CD4-positive, alpha-beta T cell treated with Interleukin-6 at 100 ng/mL for 8 hours (primary cell): ENCODE measurements at places on chromosomes 4 and X.

DNA sequence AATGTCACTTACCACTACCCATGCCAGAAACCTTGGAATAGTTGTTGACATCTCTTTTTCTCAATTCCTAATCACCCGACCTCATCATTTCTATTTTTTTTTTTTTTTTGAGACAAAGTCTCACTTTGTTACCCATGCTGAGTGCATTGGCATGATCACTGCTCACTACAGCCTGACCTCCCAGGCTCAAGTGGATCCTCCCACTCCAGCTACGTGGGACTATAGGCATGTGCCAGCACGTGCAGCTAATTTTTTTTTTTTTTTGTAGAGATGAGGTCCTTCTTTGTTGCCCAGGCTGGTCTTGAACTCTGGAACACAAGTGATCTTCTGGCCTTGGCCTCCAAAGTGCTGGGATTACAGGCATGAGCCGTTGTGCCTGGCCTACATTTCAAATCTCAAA lies 12.0 kb downstream of the KDM6A start:
- DNase-seq = no peak

- DNase-seq = no peak
Measured at GRCh38 chr4:174156239-174156826, 127.1 kb downstream of the FBXO8 start.

DNA sequence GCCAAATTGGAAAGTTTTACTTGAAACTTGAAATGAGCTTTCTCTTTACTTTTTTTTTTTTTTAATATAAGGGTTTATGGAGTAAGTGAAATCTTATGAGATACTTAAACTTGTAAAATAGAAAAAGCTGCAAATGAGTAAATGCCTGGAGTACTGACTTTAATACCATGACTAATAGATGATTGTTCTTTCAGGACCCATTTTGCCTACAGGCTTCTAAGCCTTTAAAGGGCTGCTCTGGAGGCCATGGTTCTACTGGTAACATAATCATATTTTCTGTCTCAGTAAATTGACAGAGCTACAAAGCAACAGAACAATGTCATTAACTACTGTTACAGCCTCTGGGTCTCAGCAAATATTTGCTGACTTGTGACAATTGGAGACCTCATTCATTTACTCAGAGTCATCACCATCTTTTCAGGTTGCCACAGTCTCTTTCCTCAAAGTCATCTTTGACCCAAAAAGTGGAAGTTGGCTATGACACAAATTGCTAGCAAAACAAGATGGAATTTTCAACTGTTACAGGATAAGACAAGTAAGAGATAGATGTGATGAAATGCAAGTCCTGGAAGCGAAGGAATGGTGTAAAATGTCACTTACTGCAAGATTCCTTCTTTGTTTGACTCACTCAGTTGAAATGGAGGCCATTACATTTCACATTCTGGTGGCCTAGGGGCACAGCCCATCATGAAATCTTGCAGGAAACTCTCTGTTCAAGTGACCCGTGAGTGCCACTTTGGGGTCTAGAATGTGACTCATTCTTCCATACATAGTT lies 132.7 kb downstream of the BTC start:
- DNase-seq = no peak

DNA sequence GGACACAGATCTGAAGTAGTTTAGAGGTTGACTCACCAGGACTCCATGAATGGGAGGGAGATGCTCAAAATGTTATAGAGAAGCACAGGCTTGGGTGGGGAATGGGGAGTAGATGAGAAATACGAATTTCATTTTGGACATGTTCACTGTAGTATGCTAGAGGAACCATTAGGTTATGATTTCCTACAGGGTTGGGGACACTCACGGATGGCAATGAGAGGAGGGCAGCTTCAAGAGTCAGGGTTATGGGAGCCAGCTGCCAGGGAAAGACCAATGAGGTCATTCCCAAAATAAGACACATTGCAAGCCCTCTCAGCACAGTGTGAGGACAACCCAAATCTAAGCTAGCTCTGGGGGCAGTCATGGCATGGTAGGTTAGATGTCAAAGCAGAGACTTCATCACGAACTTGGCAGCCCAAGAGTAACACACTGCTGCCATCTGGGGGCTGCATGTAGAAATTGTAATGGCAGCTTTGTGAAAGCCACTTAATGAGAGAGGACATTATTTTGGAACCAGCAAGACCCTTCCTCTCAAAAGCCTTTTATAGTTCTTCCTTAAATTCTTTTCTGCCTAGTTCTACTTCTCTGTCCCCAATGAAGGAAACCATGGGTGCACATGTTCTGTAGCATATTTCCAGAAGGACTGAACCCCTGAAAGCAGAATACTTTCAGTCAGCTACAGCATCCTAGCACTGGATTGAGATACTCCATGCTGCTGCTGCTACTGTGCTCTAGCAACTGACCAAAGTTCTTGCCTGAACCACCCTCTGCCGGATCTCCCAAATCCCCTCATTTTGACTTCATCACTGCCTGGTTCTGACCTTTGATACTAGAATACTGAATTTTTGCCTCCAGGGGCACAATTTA lies 16.2 kb upstream of the ZCCHC12 start:
- no peak for DNase-seq

GRCh38 chrX:5431823-5432222 lies 796.8 kb downstream of the NLGN4X start:
- DNase-seq = no peak

DNA sequence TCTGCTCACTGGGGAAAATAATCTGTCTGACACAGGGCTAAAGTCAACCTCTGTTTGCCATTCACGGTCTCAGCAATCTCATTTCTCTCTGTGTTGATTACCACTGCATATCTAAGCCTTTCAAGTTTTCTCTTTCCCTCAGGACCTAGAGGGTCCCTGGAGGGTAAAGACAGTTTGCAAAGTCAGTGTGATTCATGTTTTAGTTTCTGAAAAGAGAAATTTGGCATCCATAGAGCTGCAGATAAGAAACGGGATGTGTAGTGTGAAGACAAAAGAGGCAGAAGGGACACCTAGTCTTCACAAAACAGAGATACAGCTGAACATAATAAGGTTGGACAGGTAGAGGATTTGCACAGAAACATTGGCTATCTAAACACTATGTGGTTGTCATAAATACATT lies 34.5 kb upstream of the KDR start:
- no peak for DNase-seq

DNA sequence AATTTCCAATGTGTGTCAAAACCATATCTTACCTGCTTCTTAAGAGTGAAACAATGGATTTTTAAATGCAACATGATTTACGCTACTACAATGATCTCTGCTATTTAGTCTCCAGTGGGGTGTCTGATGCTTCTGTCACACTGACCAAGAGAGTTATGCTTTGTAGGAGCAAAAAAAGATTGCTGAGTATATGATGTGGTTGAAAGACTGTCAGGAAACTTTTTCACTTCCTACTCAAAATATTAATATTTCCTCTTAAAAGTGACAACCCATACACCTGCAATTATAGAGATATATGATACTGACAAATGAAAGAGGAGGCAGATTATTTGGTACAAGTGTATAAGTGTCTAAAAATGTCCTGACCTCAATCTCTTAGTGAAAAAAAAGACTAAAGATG lies 105.2 kb upstream of the BMP3 start:
- DNase-seq = no peak

GRCh38 chr4:100828986-100829685 lies 311.3 kb upstream of the EMCN start:
- no peak for DNase-seq

GRCh38 chr4:68831642-68832041 lies 15.8 kb downstream of the UGT2B10 start:
- DNase-seq = no peak

DNA sequence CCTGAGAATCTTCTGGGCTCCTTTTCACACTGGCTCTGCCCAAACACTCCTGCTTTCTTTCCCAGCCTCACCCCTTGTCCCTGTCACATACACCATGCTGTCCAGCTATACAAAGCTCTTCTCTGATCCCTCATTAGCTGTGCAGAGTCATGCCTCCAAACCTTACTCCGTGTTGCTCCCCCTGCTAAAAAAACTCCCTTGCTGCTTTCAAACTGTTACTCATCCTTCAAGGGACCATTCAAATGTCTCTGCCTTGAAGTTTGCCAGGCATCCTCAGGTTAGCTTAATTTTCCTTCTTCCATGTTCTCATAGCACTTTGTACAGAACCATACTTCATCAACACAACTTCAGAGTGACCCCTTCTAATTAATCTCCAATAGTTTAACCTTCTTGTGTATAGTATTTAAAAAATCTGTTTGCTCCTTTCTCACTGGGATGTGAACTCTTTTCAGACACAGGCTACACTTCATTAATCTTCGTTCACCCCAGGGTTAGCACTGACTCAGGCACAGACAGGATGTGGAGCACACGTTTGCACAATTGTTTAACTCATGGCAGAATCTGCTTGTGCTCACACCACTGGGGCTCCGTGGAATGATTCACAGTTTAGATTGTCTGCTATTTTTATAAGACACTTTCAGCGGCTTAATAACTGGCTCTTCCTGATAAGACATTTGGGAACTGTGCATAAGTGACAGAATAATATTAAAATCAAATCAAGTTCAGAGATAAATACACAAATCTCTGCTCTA lies 21.4 kb upstream of the SEL1L3 start:
- no peak for DNase-seq

GRCh38 chrX:31383991-31384390 lies 312.1 kb upstream of the FTHL17 start:
- no peak for DNase-seq

DNA sequence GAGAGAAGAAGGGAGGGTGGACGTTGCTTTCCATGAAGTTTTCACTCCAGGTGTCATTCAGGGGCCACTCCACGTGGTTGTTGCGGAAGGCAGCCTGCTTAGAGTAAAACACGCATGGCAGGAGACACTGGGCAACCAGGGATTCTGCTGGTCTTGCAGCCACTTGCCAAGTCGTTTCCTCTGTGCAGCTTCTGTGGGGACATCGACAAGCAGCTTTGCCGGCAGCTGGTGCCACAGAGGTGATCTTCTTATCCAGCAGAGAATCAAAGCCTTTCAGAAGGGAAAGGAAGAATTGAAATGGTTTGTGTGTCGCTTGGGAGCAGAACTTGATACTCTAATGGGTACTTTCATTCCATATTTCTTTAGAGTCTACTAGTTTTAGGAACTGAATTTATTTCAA lies 867.1 kb upstream of the TENM3 start:
- no peak for DNase-seq

GRCh38 chrX:122582975-122583305 lies 601.1 kb upstream of the GRIA3 start:
- DNase-seq = no peak

DNA sequence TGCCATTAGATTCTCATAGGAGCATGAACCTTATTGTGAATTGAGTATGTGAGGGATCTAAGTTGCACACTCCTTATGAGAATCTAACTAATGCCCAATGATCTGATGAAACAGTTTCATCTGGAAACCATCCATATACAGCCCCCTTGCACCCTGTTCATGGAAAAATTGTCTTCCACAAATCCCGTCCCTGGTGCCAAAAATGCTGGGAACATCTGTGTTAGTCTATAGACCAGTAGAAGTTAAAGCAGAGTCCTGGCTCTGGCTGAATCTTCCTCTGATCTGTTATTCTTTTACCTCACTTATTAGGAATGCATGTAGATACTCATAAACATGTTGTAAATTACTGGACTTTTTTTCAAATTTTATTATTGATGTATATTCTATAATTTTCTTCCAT lies 29.2 kb downstream of the SULT1B1 start:
- no peak for DNase-seq

- no peak for DNase-seq
Measured at GRCh38 chrX:106987488-106987887, 12.5 kb downstream of the MORC4 start.

DNA sequence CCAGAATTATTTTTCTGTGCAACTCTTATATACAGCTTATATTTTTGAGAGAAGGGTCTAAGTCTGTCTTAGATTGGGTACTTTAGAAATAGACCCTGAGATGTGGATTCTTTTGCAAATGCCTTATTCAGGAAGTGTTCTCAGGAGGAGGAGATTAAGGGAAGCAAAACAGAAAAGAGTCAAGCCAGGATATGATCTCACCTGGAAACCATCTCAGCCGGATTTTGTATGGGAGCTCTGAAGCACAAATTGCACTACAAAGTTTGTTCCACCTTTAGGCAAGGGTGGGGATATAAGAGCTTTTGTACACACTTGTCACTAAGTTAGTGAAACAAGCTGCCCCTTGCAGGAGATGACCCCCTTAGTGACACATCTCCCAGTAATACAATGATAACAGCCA lies 121.2 kb upstream of the GRPR start:
- DNase-seq = no peak

DNA sequence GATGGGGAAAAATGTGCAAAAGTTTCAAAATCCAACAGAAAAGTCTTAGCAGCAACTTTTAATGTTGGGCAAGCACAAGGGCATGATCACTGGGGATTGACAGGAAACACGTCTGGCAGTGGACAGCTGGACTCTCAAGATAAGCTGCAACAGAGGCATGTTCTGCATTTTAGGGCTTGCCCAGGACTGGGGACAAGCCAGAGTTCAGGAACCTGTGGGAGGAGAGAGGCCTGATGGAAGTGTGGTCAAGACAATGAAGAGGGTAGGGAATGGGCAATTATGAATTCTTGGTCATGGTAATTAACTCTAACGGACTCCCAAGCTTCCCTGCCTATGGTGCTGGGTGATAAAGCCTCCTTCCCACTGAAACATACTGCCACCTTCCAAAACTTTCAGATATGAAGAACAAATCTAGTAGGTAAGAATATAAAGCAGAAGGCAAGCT lies 48.4 kb downstream of the ANXA3 start:
- DNase-seq = no peak

GRCh38 chr4:164846566-164846965 lies 30.4 kb upstream of the APELA start:
- DNase-seq = no peak

DNA sequence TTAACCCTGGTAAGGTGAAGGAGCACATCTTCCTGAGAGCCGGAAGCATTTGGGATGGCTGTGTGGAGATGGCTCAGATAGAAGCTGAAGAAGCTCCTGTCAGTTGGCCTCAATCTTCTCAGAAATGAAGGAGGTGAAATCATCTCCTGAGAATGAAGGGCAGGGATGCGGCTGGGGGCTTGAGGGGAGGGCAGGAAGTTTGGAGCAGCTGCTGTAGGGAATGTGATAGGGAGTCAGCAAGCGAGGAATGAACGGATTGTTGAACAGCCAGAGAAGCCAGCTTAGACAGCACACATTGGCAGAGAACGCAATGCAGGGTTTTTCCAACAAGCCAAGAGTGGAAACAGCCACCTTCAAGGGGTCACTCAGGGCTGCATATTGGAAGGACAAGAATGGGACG lies 10.0 kb downstream of the KCNE5 start:
- DNase-seq = no peak

GRCh38 chr4:11765849-11766453 lies 337.3 kb upstream of the HS3ST1 start:
- DNase-seq = no peak

DNA sequence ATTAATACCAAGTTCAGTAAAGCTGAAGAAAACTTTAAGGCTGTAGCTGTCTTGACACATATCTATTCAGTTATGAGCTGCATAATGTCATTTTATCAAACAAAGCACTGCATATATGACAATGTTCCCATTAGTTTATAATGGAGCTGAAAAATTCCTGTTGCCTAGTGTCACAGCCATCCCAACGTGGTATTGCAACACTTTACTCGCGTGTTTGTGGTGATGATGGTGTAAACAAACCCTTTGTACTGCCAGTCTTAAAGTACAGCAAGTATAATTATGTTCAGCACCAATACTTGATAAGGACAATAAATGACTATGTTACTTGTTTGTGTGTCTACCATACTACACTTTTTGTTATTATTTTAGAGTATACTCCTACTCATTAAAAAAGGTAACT lies 1415.6 kb upstream of the PCDH7 start:
- no peak for DNase-seq
